ENCODE measurements at places on chromosomes 4 and X.

- DNase-seq = no peak
These were observed 1408.0 kb downstream of the PCDH18 start for GRCh38 chr4:136124251-136124745.

- DNase-seq = no peak
These were observed 505.1 kb downstream of the PPARGC1A start for GRCh38 chr4:23384741-23385140.

GRCh38 chrX:110987292-110987691 is 108.7 kb upstream of the PAK3 start:
- DNase-seq = no peak

- no peak for DNase-seq
These were observed 68.4 kb upstream of the IQCM start for GRCh38 chr4:149884046-149884445.

DNA sequence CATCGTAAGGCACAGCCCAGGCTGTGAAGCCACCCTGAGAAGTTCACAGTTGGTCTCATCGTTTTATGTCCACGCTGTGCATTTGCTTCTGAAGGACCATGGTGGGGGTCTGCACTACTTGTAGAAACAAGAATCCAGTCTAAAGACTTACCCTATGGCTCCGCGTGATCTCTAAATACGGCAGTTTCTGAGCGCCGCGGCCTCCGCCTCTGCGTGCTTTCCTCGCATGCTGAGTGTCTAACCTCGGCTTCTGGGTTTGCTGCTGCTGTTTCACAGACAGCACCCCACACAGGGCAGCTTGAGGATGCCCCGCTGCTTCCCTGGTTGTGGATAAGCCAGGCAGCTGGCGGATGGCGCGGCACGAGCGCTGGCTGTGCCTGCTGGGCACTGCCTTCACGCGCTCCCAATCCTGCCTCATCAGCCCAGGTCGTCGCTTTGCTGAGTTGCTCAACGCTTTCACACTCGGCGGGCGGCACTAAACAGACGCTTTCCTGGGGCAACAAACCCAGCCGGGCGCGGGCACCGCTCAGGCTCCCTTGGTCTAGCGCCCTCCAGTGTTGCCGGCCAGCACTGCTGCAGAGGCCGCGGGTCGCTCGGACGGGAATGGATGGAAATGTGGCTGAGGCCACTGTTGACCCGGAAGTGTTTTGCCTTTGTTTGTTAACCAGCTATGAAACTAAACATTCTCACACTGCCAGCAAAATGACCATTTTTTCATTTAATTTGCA is 39.2 kb downstream of the FGFRL1 start:
- no peak for DNase-seq

- no peak for DNase-seq
These were observed 26.5 kb downstream of the MYOZ2 start for GRCh38 chr4:119162174-119162573.

GRCh38 chrX:40150503-40150902 is 52.7 kb upstream of the BCOR start:
- DNase-seq = no peak

DNA sequence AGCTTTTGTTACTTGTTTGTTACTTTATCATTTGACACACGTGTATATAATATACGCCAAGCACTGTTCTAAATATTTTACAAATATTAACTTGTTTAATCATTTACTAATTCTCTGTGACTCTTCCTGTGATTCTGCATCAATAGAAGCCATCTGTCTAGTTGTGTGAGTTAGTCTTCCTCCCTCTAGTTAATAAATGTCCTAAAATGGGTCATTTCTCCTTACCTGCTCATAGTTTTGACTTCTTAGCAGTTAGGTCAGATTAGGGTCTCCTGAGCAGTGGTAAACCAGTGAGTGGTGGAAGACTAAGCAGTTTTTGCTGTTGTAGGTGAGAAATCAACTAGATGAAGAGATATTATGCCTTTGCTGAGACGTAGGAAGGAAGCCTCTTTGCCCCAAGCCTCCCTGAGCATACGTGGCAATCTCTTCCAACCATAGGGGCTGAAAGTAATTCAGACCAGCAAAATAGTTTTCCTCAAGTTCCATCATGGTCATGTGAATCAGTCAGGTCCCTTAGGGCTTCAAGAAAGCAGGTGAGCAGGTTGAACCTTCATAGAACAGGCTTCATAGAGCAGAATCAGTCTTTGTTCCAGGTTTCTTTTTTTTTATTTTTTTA is 38.7 kb upstream of the THOC2 start:
- DNase-seq = no peak

DNA sequence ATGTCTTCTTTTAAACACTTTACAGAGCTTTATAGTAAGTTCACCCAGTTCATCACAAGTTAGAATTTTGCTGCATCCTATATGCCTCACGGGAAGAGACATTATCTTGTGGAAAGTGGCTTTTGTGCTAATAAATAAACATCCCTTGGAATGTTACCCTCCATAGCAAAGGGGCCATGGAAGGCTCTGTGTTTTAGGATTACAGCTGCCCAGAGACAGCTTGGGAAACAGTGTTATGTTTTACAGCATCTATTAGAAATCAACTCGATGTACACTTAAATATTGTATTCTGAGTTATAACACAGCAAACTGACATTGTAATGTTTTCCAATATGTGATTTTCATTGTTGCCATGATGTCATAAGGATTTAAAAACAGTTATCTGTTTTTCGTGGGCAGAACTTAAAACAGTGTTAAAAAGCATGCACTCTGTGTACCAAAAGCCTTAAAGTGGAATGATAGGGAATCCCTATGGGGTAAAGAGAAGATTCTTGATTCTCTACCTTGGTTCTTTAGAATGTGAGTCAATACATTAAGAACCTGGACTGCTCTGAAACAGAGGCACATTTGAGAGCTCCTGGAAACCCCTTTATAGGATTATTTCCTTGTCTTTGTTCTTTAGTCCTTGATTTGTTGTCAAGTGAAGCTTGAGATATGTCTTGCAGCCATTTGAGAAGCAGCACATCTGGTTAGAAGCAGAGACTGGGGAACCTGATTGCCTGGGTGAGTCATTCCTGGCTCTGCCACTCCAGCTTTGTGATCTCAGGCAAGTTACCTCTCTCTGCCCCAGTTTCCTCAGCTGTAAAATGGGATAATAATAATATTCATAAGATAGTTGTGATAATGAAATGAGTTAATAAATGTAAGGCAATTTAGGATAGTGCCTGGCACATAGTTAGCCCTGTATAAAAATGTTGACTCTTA is 41.6 kb downstream of the ARHGAP10 start:
- DNase-seq = no peak

- DNase-seq = no peak
These were observed 212 bp downstream of the CLCN4 start for GRCh38 chrX:10157032-10157341.

GRCh38 chr4:54924891-54925290 is 200.5 kb downstream of the KDR start:
- no peak for DNase-seq

DNA sequence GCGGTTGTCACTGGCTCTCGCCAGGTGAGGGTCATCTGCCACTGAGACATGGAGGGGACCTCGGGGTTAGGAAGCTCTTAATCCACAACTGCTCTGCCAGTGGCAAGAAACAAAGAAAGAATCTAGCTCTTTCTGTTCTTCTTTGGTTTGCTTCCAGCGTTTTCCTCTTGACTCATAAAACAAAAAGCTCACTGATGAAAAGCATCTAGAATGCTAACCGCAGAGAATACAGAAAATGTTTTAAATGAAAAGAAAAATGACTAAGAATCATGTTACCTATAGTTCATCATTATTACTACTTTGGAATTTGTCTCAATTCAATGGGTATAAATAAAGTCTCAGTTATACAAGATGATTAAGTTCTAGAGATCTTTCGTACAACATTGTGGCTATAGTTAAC is 274.8 kb upstream of the TENM3 start:
- DNase-seq = no peak

GRCh38 chr4:153616006-153616555 is 68.0 kb upstream of the TLR2 start:
- no peak for DNase-seq

GRCh38 chrX:108245462-108245861 is 153.9 kb downstream of the ATG4A start:
- DNase-seq = no peak

DNA sequence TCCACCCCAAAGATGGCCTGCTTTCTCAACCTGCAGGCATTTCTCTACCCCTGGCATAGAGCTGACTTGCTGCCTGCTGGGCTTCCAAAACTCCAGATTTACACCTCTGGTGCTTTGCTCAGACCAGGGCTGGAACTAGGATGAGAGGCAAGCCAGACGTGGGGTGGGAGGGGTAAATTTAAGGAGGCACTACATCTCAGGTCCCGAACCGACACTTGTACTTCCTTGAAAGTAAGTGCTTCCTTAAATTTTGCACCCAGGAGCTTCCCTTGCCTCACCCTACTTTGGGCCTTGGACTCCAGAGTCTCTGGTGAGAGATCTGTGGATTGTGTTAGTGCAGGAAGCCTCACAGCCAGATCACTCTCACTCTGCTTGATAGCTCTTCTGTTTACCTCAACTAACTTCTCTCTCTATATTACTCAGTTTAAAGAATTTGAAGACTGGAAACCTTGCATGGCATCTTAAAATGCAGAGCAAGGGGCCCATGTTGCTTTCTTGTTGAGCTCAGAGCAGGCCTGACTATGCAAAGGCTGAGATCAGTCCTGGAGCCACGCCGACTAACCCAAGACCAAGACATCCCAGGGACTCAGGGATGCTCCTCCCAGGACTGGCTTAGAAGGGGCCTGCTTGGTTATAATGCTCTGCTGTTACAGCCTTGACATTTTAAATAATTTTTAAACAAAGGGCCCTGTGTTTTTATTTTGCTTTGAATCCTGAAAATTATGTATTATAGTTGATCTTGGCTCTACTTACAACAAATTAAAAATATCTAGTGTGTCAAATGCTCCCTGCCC is 145.0 kb upstream of the LEF1 start:
- no peak for DNase-seq

- DNase-seq = no peak
These were observed 58.8 kb downstream of the LNX1 start for GRCh38 chr4:53532521-53532920.

DNA sequence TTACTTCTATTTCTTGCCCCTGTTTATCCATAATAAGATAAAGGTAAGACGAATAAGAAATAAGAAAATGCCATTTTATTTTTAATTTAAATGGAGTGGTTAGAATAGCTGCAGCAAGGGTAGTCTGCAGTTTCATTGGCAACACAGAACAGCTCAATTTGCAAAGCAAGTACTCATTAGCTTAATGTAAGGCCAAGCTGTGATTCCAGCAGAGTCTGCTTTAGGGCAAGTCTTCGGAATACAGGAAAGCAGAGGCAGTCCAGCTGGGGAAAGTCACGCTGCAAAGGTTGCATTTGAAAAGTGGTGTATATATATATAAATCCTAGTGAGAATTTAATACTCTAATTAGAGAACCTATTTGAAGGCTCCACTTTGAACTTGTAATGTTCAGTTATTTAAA is 59.0 kb downstream of the ANXA10 start:
- DNase-seq = no peak

DNA sequence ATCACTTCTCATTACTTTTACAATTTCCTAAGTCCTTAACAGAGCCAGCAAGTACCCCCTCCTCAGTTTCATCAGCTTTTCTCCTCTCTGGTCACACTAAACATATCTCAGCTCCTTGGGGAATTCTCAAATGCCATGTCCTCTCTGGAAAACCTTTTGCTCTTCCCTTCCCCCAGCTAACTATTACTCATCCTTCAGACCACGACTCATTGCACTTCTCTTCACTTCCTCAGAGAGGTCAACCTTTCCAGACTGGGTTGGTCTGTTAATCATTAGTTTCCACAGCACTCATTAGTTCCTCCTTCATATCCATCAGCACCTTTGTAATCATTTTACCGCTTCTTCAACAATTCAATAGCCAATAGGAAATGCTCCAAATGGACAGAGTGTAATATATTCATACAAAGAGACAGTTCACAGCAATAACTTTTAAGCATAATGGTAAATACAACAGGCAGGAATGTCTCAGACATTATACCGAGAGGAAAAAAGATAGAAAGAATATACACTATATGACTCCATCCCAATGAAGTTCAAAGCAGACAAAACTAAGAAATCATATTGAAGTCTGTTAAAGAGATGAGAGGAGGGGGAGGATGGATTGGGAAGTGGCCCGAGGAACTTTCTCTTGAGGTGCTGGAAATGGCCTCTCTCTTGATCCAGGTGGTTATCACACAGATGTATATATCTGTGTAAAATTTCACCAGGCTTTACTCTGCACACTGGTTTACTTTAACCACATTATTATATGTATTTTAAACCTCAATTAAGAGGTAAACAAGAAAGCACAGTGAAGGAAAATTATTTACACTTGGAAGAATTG is 39.6 kb downstream of the DDX60L start:
- DNase-seq = peak; percentile 96

DNA sequence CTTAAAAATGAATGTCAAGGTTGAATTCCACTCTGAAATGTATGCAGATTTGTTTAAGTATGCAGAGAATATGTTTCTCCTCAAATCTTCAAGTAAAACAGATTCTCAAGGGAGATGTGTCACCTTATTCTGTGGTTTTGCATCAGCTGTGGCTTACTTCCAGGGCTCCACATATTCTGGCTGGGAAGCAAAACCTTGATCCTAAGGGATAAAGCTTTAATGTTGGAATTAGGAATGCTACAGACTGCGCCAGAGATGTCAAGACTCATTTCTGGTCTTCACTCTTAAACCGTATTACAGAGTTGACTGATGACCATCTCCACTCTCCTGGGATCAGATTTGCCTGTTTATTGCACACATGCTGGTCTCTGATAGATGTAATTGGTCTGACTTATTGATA is 143.9 kb upstream of the DIPK2B start:
- no peak for DNase-seq

- DNase-seq = no peak
These were observed 20.2 kb downstream of the RAB9B start for GRCh38 chrX:103811858-103812257.

- DNase-seq = no peak
These were observed 197.1 kb upstream of the GIMD1 start for GRCh38 chr4:106565727-106566126.

GRCh38 chrX:14497184-14497666 is 32.1 kb upstream of the GLRA2 start:
- no peak for DNase-seq

GRCh38 chrX:74015379-74016019 is 288.5 kb upstream of the ZCCHC13 start:
- DNase-seq = peak; percentile 6

DNA sequence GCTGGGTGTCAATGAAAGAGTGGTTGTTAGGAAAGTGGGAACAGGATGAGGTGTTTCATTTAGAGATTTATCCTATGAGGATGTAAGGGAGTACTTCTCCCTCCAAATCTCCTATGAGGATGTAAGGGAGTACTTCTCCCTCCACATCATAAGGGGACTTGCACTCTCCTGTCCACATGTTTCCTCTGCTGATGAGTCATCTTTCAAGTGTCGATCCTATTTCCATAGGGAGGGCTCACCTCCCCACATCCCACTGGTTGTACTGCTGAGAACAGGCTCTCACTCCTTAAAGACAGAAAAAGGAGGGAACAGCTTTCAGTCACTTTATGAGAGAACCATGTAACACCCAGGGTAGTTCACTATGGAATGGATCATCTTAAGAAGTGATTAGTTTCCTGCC is 65.0 kb downstream of the INPP4B start:
- no peak for DNase-seq

DNA sequence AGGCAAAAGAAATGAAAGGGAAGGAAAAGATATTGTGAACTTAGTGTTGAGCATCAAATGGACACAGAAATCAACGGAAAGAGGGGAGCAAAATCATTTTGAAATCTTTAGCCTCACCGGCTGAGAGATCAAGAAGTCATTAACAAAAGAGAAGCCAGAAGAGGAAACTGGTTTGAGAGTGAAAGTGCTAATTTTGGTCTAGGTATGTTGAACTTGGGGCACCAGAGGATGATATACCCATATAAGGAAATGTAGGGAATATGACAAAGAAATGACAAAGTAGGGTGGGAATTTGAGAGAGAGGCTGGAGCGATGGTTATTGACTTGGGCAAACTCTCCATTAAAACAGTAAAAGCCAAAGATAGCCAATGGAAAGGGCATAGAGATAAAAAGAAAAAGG is 183.4 kb upstream of the ATOH1 start:
- no peak for DNase-seq
